Upper lobe of left lung (tissue), 6 donors: ENCODE measurements at places on chromosomes 2 and 18. TPM values are rescaled to one million over a fixed set of nuclear protein-coding genes. Genes with fewer than 3 reads are reported as not detected.
A peak's percentile ranks its signal among the peaks of the same experiment; 100 is the strongest.

DNA sequence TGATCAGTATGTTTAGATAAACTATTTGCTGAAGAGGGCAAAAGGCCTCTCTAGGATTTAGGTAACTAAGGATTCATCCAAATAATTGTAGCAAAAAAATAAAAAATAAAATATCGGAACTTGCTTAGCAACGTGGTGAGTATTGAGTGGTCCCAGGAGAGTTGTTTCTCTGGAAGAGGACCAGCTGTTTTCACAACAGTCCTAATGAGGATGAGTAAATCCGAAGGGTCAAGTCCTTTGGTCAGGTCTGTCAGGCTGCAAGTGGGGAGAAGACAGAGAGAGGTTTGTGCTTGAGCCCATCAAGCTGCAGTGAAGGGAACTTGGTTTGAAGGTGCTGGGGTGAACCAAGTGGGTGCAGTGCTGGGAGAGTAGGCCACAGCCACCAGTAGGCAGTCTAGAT, 539.2 kb downstream of the SLC4A3 start:
- no peak for DNase-seq

DNA sequence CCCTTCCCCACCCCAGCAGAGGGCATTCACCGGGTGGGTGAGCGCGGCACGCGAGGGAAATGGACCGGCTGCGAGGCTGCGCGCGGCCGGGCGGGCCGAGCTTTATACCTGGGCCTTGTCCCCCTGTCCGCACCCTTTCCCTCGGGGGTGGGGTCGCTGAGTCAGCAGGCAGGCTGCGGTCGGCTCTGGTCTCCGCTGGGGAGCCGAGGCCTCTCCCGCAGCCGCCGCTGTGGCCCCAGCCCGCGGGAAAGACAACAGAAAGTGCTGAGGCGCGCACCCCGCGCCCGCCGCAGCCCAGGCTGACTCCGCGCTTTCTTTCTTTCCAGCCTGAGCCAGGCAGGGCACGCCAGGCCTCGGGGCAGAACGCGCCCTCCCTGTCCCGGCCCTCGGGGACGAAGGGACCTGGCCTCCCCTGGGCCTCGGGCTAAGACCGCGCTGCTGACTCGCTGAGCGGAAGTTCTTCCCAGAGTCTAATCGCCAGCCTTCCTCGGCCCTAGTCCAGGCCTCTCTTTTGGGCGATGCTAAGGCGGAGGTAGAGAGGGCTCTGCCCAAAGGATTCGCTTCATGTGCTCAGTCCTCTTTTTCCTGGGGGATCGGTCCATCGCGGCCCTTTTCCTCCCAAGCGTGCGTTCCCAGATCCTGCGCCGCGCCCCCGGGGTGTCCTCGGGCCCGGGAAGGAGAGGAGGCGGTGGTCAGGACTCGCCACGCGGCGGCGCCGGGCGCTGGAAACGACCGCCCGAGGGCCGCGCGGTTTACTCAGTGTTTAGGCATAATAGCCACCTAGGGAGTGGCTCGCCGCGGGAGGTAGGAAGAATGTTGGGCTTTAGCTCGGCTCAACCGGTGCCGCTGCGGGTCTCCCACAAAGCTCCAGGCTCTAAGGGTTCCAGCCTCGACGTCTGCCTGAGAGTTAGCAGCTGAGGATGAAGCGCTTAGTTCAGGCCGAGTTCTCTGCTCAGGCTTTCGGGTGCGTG, at the start of gene CRYBA2:
CRYBA2 (minus strand) TSS at position 78 of the 971 bp plus-strand sequence. CDS start 246 bp downstream, outside the sequence.
- DNase-seq, result peak; percentile 86

GRCh38 chr2:221390878-221391277, 181.2 kb downstream of the EPHA4 start:
- DNase-seq, result no peak

Gene HSPD1
- 102 TPM for total RNA-seq

DNA sequence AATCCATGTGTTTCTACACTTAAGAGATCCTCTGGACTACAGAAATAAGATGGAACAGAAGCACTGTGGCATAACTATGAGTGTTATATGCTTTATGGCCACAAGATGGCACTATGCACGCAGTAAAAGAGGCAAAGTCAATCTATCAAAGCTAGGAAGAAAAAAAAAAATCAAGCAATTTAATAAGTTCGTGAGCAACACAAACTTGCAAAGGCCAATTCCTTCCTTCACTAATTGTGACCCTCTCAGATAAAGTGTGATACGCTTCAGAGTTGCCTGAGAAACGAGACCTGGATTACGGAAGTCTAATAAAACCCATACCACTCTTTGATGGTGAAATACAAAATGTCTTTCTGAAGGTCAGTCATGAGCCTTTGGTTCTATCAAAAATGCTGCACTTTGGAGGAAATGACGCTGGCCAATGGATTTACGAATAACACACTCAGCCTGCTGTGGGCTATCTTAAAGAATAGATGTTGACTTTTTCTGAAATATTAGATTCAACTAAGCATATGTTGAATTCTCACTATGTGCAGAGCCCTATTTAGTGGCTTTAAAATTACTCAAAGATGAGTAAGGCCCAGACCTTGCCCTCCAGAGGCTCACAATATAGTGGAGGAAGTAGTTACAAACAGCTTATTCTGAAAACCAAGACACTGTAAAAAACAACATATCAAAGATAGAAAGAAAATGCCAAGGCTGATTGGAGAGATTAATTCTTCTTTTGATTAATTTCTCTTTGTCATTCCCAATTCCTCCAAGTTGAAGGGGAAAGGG, 35.5 kb upstream of the TTR start:
- no peak for DNase-seq

Gene CRACDL
- 33.4 TPM for total RNA-seq

Gene SCLY
- total RNA-seq, result 10.5 TPM

Gene MAP3K19
- total RNA-seq, result 27.2 TPM

Gene TEKT4
- 0.23 TPM for total RNA-seq

Gene AOX1
- 49.0 TPM for total RNA-seq

- no peak for DNase-seq
Measured at GRCh38 chr2:200649724-200650123, 63.9 kb downstream of the AOX1 start.

GRCh38 chr18:31252522-31252921, 65.4 kb upstream of the DSG1 start:
- DNase-seq, result no peak

Gene MTA3
- 33.5 TPM for total RNA-seq

DNA sequence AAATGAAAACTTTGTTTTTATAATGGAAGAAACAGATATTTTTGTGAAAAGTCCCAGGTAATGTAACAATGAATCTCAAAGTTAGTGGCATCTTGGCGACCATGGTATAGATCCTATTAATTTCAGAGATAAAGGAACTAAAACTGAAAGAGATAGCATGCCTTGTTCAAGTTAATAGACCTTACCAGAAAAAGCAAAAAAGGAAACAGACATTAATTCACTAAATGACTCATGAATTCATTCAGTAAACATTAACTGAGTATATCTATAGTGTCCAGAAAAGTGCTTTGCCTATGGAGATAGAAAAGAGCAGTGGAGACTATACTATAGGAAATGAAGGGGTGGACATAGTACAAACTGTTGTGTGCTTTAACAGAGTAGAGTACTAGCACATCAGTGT, 763.3 kb downstream of the TRIB2 start:
- DNase-seq, result no peak

Gene ELAC1
- 5.2 TPM for total RNA-seq

Gene ARHGAP25
- total RNA-seq, result 36.1 TPM

Gene WNT6
- total RNA-seq, result not detected

DNA sequence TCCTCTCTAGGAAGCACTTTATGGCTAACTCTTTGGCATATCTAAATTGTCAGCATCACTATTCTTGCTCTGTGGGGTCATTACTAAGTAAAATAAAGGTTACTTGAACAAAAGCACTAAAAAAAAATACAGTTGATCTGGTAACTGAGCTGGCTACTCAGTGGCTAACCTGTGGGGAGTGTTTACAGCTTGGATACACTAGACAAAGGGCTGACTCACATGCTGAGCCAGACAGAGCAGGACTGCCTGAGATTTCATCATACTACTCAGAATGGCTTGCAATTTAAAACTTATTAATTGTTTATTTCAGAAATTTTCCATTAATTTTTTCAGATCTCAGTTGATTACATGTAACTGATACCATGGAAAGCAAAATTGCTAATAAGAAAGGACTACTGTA, 1690.4 kb upstream of the SLC39A10 start:
- DNase-seq, result no peak

Gene CTDP1
- 21.3 TPM for total RNA-seq

GRCh38 chr2:125397535-125398251, 1258.3 kb upstream of the GYPC start:
- no peak for DNase-seq

DNA sequence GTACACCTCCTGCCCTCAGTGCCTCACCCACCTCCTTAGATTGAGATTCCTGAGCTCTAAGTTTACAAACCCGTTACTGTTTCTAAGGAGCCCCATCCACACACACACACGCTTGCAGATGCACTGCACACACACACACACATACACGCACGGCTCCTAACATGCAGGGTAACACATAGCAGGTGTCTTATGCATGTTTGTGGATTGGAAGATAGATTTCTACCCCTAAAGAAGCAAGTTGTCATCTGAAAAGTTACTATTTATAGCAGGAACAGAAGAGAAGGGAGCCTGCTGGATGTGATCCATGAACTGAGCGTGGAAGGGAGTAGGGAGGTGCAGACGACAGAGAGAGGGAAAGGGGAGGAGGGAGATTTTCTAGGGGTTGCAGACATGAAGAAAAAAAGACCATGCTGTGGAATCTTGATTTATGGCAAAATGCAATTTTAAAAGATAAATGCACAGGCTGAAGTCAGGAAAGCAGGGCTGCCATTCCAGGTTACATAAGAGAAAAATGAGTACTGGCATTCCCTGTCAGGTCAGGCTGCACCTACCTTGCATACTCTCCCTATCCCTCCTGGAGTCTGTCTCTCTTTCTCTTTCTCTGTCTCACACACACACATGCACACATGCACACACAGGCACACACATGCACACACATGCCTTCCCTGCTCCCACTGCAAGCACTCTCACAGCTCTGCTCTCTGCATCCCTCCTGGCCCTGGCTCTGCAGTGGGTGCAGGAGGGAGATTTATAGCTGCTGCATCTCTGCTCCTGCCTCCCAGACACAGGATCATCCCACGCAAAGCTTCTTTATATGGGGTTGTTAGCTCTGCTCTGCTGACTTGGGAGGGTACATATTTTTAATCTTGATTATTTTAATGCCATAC, 192.6 kb upstream of the MYT1L start:
- DNase-seq, result no peak

DNA sequence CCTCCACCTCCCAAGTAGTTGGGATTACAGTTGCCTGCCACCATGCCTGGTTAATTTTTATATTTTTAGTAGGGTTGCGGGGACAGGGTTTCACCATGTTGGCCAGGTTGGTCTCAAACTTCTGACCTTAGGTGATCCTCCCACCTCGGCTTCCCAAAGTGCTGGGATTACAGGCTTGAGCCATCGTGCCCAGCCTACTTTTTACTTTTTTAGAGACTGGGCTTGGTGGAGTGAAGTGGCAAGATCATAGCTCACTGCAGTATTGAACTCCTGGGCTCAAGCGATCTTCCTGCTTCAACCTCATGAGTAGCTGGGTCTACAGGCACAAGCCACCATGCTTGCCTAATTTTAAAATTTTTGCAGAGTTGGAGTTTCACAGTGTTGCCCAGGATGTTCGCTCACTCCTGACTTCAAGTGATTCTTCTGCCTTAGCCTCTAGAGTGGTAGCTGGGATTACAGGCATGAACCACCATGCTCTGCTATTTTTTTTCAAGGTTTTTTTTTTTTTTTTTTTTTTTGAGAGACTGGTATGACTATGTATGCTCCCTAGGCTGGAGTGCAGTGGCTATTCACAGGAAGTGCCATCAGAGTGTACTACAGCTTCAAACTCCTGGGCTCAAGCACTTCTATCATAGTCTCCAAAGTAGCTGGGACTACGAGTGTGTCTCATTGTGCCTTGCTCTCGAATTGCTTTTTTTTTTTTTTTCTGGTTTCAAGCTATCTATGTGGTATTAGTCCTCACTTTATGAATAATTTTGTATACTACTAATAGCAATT, 11.9 kb downstream of the MSH2 start:
- no peak for DNase-seq

DNA sequence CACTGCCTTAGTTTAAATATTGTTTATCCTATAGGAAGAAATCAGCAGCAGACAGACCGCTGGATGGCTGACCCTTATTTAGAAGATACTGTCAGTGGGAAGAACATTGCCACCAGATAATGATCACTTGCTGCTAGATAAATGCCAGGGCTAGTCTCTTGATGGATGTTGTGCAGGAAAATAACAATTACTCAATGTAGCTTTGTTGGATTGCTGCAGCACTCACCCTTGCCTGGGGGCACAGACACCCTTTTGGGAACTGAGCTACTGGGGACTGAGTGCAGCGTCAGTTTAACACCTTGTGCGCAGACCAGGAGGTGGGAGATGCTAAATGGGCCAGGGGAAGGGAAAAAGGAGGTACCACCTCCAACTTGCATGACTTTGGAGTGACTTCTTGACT, 64.2 kb upstream of the CAPN13 start:
- DNase-seq, result no peak
